Sciatic nerve (tissue), 2 donors: ENCODE measurements at places on chromosomes 16 and 17. TPM values are rescaled to one million over a fixed set of nuclear protein-coding genes. Genes with fewer than 3 reads are reported as not detected.

DNA sequence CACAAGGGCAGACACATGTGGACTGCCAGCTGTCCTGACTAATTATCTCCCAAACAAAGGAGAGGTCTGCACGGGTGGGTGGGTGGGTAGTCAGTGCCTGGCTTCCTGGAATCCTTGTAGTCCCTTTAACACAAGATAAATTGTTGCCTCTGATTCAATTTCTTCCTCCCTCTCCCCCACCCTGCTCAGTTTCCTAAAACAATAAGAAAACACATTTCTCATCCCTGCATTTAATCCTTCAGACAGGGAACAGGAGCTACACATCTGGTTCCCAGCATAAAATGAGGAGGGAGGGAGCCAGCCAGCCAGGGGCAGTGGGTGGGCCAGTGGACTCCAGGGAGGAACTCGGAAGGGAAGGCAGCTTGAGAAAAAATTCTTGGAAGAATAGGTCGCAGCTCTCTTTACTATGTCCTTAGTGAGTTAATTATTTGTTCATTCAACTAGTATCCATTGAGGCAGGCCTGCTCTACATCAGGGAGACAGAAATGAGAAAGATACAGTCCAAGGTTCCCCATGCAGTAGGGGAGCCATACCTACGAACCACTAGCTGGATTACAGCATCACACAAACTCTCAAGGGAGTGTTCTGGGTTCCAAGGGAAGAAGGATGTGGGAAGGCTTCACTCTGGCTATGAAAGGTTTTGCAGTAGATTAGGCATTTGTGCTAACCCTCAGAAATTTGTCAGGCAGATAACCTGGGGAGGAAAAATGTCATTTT is 58.3 kb downstream of the CCT6B start:
- no peak for DNase-seq

GRCh38 chr17:44022246-44022645 is 7.5 kb upstream of the TMEM101 start:
- DNase-seq = no peak

Gene KSR1
- 82.2 TPM for total RNA-seq

GRCh38 chr17:19274893-19275292 is 37.7 kb downstream of the EPN2 start:
- DNase-seq = no peak
